ENCODE measurements at places on chromosomes 3 and 15.

DNA sequence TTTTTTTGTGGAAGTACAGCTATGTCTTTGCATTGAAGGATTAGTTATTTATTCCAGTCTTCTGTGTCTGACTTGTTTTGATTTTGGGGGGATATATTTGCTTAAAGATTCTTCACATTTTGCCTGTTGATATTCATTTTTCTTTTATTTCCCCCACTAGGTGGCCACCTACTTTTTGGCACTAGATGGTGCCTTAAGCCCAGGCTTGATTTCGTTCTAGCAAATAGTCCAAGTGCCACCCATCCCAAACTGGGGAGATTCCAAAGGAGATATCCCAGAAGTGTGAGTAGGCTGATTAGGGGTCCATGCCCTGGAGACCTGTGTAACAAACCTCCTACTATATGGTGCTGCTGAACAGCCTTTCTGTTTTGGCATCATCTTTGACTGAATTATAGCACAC lies 80.0 kb upstream of the SPATA16 start:
- DNase-seq: no peak

GRCh38 chr3:152737021-152737908 lies 97.7 kb upstream of the P2RY1 start:
- no peak for DNase-seq

DNA sequence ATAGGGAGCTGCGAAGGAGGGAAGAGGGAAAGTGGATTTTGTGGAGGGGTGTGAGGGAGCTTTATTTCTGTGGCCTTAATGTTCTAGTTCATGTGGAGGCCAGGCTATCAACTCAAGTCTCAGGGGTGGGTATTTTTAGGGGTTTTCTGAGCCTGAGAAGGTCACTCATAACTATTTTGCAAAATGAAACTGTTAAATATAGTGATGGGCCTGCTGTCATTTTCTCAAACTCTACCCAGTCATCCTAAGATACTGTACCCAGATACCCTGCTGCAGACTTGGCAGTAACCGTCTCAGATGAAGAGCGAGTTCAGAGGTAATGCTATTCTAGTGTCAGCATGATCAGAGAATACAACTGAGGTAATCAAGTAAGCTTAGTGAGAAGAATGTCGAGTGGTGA lies 545.0 kb upstream of the TBL1XR1 start:
- no peak for DNase-seq

- no peak for DNase-seq
Observed at GRCh38 chr3:12420393-12420792, 63.9 kb upstream of the TSEN2 start.

- DNase-seq: no peak
Observed at GRCh38 chr15:62413153-62413552, 248.1 kb upstream of the C2CD4B start.

DNA sequence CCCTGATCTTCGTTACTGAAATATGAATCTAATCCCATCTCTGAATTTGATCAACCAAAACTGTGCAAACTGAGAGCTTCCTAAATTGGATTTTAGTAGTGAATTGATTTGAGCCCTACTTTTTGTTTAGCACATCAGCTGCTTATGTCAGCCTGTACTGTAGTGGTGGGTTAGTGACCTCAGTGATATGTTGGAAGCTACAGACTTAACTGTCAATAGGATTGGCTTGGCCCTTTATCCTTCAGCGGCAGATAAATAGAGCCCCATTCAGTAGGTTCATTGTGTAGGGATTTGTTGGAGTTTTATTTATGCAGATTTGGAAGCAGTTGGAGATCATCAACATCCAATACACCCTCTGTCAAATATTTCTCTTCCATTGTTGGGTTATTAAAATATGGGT lies 409.7 kb downstream of the SOX2 start:
- no peak for DNase-seq

GRCh38 chr15:49248291-49248690 lies 78.2 kb downstream of the GALK2 start:
- no peak for DNase-seq

DNA sequence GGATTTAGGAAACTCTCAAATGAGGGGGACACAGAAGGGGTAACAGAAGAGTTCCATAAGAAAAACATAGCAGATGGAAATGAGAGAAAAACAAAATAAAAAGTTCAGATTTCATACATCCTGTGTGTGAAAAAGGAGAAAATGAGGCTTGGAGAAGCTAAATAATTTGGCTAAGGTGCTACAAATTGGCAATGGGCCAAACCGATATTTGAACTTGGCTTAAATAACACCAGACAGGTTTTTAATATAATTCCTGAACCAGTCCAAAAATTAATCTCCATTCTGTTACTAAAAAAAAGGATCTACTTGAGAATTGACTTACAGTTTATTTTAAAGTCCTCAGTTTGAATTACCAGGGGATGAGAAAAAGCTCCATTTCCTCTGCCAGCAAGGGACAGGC lies 342.9 kb upstream of the DPH6 start:
- DNase-seq: no peak

DNA sequence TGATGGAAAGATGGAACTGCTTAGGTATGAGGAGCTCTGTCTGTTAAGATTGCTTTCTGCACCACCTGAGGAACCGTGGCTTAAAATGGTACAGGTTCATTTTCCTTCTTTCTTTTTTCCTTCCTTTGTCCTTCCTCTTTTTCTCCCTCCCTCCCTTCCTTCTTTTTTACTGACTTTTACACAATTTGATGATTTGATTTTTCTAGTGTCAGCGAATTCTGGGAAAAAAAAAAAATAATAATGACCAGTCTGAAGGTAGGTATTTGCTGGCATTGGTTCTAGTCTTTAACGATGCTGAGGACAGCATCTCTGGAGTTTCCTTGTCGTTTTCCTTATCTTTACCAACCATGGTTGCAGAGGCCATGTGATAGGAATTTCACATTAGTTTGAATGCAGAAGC lies 613.5 kb downstream of the EDEM1 start:
- DNase-seq: no peak
